ENCODE measurements at places on chromosomes 4 and X.

DNA sequence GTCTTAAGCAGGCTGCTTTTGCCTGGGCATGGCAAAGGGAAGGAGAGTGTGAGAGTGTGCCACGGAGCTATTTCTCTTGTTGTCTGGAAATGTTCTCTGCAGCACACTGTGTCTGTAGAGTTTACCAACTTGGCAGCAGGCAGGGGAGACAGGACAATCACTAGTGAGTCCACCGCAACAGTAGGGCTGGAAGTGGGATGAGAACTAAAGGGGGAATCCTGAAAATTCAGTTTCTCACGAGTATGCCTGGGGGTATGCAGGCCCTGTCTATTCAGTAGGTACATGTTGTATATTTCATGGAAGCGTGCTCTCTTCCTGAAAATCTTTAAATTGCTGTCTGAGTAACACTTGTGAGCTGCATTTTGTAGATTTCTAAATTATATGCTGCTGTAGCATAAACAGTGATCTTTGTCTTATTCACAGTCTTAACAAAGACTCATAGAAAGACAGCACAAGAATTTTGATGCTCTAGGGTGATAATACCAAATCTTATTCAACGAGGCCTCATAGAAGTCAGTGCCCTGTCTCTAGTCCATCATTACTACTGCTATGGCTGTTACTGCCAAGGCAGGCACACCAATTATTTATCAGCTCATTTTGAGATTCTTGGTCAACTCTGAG lies 200.4 kb upstream of the LEF1 start:
- no peak for DNase-seq

- peak; percentile 2 for DNase-seq
These were observed 2.1 kb upstream of the SLC25A6 start for GRCh38 chrX:1393871-1394615.

- DNase-seq: no peak
These were observed 56.5 kb downstream of the ZNF674 start for GRCh38 chrX:46488712-46489111.

GRCh38 chr4:166043801-166044200 lies 170.8 kb downstream of the TLL1 start:
- no peak for DNase-seq

DNA sequence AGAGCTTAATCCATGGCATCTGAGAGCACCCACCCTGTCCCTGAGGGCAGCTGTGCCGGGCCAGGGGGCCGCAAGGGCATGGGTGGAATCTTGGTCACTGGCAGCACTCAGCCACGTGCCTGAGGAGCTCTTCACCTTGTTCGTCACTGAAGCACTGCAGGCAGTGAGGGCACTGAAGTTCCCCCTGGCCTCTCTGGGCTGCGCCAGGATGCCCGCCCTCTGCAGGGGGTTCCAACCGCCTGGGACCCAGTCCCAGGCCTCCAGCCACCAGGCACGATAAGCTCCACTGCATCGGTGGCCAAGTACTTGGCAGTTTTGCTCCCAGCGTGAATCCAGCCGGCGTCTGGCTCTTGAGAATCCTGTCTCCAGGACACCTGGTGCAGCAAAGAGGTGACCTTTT lies 96.4 kb upstream of the MED14 start:
- DNase-seq: no peak

DNA sequence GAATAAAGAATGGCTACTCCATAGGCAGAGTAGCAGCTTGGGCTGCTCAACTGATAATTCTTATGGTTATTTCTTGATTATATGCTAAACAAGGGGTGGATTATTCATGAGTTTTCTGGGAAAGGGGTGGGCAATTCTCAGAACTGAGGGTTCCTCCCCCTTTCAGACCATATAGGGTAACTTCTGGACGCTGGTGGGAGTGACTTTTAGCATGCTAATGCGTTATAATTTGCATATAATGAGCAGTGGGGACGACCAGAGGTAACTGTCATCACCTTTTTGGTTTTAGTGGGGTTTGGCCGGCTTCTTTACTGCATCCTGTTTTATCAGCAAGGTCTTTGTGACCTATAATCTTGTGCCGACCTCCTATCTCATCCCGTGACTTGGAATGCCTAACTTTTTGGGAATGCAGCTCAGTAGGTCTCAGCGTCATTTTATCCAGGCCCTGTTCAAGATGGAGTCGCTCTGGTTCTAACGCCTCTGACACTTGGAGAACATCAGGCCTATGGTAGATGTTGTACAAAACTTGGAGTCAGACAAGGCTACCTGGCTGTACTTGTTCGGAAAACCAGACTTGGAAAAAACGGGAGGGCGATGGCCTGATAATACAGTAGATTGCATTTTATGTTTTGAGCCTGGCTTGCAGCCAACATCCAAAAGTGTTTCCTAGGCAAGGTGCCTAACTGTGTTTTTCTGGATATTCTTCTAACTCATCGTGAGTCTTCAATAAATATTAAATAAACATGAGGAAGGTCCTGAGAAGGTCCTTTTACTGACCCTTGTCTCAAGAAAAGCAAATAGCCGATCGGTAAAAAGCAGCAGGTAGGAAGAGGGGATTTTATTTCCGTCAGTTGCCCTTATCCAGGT lies 1.8 kb upstream of the TMEM164 start:
- DNase-seq: no peak

DNA sequence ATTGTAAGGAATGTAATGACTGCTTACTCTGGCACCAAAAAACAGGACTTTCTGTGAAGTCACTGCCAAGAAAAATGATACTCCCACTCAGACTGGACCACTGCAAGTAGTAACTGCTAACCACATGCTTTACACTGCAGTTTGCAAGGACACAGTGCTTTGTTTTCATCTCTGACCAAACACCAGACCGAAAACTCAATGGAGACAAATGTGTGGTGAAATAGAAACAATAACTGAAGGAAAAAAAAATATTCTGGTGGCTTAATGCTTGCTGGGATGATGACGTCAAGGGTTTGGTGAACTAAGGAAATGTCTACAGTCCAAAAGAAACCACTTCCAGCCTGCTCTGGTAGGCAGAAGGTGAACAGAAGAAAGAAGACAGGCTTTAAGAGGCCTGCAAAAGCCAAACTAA lies 13.2 kb downstream of the GPC4 start:
- DNase-seq: no peak

DNA sequence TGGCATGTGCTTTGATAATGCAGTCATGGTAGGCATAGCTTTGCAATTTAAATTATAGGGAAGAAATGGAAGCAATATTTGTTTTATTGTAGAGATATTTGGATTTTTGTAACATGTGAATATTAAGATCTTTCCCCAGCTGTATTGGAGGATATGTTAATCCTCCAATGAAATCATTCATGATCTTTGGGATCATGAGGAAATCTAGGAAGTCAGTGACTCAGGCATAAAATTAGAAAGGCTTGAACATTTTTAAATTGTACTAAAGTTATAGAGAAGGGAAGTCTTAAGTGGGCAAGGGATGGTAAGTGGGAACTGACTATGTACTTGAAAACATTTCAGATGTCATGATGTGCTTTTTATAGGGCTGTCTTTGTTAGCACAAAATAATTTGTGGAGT lies 46.8 kb downstream of the FIP1L1 start:
- DNase-seq: no peak

GRCh38 chrX:148741441-148741840 lies 241.0 kb downstream of the AFF2 start:
- no peak for DNase-seq

DNA sequence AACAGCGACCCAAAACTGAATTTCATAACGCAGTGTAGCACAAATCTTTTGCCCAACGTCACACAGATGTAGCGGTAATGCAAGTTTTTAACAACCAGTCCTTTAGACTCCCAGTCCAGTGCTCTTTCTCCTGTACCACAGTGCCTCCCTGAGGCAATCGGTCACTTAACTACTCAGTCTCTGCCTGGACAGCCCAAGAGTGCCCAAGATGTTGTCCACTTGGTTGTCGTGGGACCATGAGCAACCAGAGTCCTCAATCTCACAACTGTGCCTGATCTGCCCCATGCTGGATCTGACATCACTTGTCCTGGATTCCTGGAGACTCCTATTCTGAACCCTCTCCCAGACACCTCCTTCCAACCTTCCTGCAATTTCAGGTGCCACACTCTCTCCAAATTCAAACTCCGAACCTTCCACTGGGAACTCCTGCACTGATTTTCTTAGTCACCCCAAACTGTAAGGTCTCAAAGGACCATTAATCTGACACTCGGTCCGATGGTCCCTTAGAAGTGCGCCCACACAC lies 702 bp downstream of the MMGT1 start:
- DNase-seq: no peak

GRCh38 chr4:10671366-10671765 lies 13.2 kb downstream of the CLNK start:
- no peak for DNase-seq

GRCh38 chrX:23292988-23293651 lies 41.5 kb upstream of the PTCHD1 start:
- peak; percentile 46 for DNase-seq

DNA sequence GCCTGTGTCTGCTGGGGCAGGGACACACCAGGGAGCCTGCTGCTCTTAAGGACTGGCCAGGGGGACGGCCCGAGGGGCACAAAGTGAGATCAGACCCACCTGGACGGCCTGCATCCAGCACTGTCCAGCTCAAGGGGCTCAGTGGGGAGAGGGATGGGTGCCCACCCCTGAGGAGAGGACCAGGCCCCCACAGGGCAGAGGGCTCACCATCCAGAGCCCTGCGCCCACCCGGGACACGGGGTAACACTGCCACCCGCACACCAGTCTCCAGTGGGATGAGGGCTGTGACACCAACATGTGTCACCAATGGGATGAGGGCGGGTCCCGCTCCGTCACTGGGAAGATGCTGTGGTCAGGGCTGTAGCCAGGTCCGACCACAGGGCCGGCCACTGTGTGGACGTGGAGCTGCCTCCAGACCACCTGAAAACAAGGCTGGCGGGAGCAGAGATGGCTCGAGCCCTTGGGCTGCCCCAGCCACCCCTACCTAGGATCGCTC lies 13.2 kb downstream of the DGKQ start:
- DNase-seq: peak; percentile 45

DNA sequence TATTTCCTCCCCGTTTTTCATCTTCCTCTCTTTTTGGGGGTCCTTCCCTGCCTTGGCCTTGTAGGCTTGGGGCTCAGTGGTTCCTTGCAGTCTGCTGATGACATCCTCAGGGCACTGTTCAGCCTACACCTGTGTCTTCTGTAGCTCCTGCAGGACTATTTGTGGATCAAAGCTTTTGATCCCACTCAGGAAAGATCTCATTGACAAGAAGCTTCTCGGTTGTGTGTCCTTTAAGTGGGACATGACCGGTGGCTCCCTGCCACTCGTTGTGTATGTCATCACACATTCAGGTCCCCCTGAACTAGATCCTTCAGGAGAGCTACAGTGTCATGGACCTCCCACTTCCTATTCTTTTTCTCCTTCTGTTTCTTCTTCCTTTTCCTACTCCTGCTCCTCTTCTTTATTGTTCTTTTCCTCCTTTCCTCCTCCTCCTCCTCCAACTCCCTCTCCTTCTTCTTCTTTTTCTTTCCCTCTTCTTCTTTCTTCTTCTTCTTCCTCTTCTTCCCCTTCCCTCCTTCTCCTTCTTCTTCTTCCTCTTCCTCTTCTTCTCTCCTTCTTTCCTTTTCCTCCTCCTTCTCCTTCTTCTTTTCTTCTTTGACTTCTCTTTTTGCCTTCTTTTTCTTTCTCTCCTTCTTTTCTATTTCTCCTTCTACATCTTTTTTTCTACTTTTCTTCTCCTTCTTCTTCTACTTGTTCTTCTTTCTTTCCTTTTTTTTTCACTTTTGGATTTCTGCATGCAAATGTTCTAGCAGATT lies 67.8 kb downstream of the NBDY start:
- DNase-seq: no peak

DNA sequence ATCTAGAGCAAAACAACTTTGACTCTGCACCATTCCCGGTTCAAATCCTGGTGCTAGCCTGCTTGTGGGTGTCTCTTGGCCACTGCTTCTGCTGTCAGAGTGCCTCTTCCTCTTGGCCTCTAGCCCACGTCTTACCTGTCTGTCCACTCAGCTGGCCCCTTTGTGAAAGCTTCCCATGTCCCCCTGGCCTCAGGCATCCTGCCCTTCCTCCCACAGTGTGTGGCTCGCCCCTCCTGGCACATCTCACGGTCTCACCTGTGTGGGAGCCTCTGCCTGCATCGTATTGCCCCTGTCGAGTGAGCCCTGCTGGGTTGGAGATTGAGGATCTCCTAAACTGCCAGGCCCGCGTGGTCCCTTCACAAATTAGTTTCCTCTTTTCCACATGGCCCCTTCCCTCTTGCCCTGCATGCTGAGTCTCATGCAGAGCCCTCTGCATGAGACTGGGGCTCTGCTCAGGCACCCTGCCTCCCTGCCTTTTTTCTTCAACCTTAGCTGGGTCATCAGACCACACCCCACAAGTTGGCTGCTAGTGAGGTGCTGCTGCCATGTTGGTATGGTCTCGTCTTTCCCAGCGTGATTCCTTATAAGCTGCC lies 53.7 kb upstream of the TADA2B start:
- no peak for DNase-seq

DNA sequence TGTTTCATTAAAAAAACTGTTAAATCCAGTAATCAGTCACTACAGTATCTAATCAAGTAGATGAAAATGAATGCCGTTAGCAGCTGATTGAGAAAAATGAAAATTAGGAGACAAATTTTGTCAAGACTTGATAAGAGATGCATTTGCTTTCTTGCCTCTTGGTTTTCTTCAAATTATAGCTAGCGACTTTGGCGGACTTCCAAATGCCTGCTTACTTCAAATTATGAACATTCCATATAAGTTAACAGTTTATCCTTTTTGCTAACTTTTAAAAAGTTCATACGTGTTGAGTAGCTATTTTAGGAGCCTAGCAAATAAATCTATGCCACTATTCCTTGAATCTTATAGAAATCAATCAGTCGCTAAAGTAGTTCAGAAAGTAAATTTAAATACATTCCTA lies 58.8 kb downstream of the PPP4R3C start:
- DNase-seq: no peak

GRCh38 chrX:10514891-10515290 lies 105.5 kb downstream of the MID1 start:
- no peak for DNase-seq

GRCh38 chrX:12488220-12488619 lies 303.0 kb upstream of the PRPS2 start:
- no peak for DNase-seq

DNA sequence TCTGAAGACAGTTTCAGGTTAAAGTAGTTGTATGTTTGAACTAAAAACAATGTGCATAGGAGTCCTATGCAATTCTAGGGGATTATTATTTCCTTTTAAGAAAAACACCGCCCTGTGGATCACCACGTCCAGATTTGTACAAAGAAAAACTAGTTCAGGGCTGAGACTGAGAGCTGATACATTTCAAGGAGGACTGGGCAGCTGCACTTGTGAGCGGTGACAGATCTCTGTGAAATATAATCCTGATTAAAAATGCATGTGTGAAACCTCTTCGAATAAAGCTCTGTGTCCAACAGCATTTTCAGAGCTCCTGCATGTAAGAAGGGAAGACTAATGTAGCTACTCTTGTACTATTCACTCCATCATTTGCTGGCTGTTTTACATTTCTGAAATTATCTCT lies 365.8 kb upstream of the PITX2 start:
- DNase-seq: no peak

DNA sequence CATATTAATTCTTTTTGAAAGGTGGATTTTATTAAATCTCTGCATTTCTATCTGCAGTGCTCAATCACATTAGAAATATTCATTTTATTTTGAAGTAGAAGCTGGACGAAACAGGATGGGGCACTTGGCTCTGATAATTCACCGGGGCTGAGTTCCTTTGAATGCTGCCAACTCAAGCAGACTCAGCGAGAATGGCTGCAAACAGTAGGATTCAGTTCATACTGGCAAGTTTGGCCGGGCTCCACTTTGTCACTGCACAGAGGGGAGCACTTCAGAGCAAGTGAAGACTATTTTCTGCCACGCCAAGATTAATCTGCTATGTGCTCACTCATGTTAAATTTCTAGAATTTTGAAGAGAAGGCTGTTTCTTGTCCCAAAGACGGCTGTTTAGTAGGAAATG lies 30.7 kb upstream of the KLHL8 start:
- DNase-seq: no peak

- no peak for DNase-seq
These were observed 46.0 kb downstream of the GEMIN8 start for GRCh38 chrX:13983734-13984133.

Measured in psoas muscle (tissue), 8 donors.